H1 (cell line): ENCODE measurements at places on chromosomes 3 and 15.
A peak's percentile ranks its signal among the peaks of the same experiment; 100 is the strongest.

- H3K27ac ChIP-seq: no peak overlapping the region
- H3K27me3 ChIP-seq: no peaks in the 10 kb centered on the region
- no peak for DNase-seq
- peaks cover 12% of the 10 kb centered on the region for H3K36me3 ChIP-seq
- H3K4me1 ChIP-seq: no peaks in the 10 kb centered on the region
Measured at GRCh38 chr15:48778331-48778730, 32.5 kb downstream of the CEP152 start.

DNA sequence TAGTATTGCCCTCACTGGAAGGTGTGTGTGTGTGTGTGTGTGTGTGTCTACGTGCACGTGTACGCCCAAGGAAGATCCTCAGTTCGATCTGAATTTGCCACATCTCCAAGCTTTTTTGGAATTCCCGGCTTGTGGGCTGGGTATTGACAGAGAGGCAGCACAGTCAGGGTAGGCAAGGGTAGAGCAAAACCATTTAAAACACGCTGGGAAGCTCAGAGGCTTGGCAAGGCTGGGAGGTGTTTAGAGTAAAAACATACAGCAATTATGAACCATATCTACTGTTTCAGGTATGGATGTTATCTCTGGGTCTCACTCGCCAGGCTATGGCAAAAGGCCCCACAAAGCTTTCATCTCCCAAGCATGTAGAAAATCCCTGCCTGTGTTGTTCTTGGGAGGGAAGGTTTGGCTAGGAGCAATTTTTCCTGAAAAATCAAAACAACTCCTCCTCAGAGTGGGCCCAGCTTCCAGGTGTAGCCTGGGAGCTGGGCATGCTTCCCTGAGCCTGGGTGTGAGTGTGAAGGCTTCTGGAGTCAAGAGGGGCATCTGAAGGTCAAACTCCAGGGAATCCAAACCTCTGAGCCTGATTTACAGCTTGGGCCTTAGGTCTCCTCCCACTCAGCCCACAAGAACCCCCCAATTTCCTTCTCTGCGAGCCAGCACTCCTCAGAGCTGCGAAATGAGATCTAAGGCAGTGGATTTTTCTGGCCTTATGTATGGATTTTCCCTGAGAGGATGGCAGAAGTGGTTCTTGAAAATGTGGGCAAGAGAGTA, 244.8 kb upstream of the TPRG1 start:
- no peaks in the 10 kb centered on the region for H3K27me3 ChIP-seq
- H3K27ac ChIP-seq: no peak overlapping the region
- DNase-seq: no peak
- H3K36me3 ChIP-seq: no peaks in the 10 kb centered on the region

DNA sequence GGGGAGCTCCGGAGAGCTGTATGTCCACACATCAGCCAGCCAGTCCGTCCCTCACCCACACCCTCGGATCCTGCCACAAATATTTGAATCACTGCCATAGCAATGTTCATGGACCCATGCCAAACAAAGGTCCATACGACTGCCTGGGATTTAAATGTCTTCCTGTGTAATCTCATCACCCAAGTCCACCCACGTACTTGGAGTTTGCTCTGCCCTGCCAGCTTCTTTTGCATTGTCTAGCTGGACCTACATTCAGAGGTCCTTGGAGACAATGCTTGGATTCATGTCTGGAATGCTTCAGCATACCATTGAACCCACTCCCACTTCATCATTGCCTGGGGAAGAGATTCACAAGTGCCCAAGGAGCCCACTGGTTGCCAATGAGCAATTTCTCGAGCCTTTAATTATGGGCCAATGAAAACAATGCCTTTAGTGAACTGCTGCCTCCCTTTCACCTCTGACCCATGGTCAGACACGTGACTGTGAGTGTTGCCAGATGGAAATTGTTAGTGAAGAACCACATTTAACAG, 90.4 kb upstream of the PHLDB2 start:
- no peak for DNase-seq
- no peaks in the 10 kb centered on the region for H3K27me3 ChIP-seq
- no peaks in the 10 kb centered on the region for H3K4me1 ChIP-seq
- H3K36me3 ChIP-seq: no peaks in the 10 kb centered on the region
- no peak overlapping the region for H3K27ac ChIP-seq

GRCh38 chr15:94293411-94294402, 62.3 kb downstream of the MCTP2 start:
- H3K27me3 ChIP-seq: no peaks in the 10 kb centered on the region
- H3K36me3 ChIP-seq: no peaks in the 10 kb centered on the region
- no peaks in the 10 kb centered on the region for H3K4me1 ChIP-seq

DNA sequence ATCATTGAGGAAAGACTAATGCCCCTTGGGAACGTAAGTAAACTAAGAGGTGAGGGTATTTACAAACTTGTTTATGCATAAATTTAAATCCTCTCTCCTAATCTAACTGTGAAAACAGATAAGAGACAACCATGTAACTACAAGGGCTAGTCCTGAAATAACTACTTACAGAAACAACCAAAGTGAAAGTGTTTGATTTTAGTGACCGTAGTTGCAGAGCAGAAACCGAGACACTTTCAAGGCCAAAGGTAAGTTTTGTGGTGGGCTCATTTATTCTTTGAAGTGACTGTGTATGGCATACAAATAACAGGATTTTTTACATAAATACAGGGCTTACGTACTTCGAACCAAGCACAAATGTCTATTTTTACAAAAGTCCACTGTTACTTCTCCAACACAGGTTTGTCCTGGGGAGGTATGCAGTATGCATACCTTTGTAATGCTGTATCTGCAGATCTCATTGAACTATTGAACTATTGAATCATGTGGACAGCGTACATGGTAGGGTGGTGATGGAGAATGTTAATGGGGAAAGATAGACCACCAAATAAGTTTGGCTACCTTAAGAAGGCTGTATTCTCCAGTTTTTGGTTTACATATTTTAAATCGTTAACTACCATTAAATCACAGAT, 99.6 kb upstream of the RBMS3 start:
- peaks cover 3% of the 10 kb centered on the region for H3K4me1 ChIP-seq
- H3K27ac ChIP-seq: no peak overlapping the region
- H3K36me3 ChIP-seq: no peaks in the 10 kb centered on the region
- no peak for DNase-seq

DNA sequence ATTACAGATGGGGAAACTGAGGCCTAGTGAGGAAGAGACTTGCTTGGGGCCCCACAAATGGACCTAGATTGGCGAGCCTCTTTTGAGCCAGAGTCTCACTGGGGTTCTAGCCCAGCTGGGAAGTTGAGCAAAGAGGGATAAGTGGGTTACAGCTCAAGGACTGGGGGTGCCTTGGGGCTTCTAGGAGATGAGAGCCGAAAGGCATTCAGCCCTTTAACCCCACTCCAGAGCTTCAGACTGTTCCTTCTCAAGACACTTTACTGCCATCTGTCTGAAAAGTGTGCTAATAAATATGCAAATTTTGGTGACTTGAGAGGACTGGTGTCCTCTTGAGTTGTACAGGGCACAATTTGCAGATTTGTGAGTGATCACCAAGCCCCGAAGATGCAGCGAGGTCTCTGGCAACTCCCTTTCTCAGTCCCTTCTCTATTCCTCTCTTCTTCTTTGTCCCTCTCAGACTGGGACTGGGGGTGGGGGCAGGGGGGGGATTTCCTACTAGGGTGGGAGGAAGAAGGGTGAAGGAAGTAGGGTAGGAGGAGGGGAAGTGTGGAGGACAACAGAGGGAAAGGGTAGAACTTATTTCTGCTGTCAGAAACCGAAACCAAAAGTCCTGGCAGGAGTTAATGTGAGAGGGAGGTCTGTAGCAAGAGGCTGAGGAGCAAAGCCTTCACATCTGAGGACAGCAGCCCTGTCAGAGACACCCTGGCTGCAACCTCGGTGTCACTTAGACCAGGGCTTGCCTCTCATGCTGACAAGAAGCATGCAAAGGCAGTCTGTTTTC, 16.2 kb upstream of the ANKDD1A start:
- H3K27me3 ChIP-seq: no peaks in the 10 kb centered on the region
- no peak for DNase-seq
- H3K4me3 ChIP-seq: peak overlapping the region; percentile 62
- H3K4me1 ChIP-seq: peaks cover 26% of the 10 kb centered on the region; the same call in 1 of the 2 replicates

GRCh38 chr3:41138601-41139000, 60.7 kb upstream of the CTNNB1 start:
- H3K36me3 ChIP-seq: no peaks in the 10 kb centered on the region
- H3K4me1 ChIP-seq: no peaks in the 10 kb centered on the region
- no peak overlapping the region for H3K27ac ChIP-seq
- no peaks in the 10 kb centered on the region for H3K27me3 ChIP-seq
- no peak overlapping the region for H3K4me3 ChIP-seq
- no peak for DNase-seq

DNA sequence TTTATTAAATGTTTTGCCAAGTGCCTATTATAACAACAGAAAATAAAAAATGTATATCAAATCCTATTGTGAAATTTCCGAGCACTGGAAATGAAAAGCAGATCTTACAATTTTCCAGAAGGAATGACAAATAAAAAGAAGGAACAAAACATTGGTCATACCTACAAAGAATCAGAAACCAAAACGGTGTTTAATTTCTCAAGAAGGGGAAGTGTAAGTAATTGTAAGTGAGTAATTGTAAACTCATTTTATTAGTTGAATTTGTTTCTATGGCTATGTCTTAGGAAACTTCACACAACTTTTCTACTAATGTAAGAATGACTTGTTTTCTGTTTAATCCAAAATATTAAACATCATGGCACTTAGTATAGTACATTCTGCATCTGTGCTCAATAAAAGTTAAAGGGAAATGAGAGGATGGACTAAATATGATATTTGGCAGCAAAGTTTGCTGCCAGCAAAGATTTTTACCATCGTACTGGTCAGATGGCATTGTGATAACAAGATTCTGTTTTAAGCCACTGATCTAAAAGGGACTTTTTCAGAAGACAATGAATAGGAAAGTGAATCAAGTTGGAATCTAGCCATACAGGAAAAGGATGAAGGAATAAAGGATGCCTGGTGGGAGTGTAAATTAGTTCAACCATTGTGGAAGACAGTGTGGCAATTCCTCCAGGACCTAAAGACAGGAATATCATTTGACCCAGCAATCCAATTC, 232.4 kb downstream of the NFKBIZ start:
- DNase-seq: no peak
- H3K4me1 ChIP-seq: no peaks in the 10 kb centered on the region; the same call in 1 of the 2 replicates
- H3K27me3 ChIP-seq: no peaks in the 10 kb centered on the region
- H3K36me3 ChIP-seq: no peaks in the 10 kb centered on the region
- no peak overlapping the region for H3K27ac ChIP-seq
- H3K4me3 ChIP-seq: no peak overlapping the region

- H3K27me3 ChIP-seq: no peaks in the 10 kb centered on the region
- H3K4me3 ChIP-seq: no peak overlapping the region
- no peak overlapping the region for H3K27ac ChIP-seq
Measured at GRCh38 chr15:71562251-71562650, 248.1 kb upstream of the NR2E3 start.

DNA sequence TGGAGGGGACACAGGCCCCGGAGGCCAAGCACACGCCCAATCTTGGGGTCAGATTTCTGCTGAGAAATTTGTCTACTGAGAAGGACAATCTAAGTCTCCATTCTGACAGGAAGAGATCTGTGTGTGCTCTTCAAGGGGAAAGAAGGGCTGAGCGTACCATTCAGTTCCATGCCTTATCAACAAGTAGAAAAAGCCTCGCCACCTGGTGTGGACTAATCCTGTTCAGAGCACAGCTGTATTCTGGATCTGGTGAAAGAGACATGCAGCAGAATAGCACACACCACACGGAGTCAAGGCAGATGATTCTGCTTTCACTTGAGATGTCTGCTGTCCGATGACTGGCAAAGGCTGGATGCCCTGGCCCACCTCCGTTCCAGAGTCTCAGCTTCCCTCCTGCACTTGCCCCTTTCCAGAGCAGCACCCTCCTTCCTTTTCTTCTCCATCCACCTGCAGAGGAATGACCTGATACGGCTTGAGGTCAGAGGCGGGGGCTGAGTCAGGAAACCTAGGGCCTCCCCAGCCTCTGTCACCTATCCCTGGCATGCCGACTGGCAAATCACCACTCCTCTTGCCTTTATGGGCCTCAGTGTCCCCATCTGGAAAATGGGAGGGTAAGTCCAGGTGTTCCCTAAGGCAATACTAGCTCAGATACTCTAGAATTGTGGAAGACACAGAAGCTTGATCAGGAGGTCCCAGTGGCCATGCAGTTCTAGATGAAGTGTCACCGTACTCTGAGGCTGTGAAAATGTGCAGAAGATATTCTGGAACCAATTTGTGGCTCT, 36.9 kb upstream of the CTSH start:
- no peak overlapping the region for H3K4me3 ChIP-seq
- H3K4me1 ChIP-seq: no peaks in the 10 kb centered on the region; the same call in 1 of the 2 replicates
- no peak for DNase-seq
- no peaks in the 10 kb centered on the region for H3K36me3 ChIP-seq

GRCh38 chr3:41274944-41275668, 75.8 kb downstream of the CTNNB1 start:
- no peaks in the 10 kb centered on the region for H3K27me3 ChIP-seq
- H3K36me3 ChIP-seq: peaks cover 5% of the 10 kb centered on the region
- H3K4me3 ChIP-seq: no peak overlapping the region
- H3K27ac ChIP-seq: no peak overlapping the region
- no peak for DNase-seq

GRCh38 chr3:124424396-124424795, 305.9 kb upstream of the UMPS start:
- no peaks in the 10 kb centered on the region for H3K36me3 ChIP-seq
- no peak overlapping the region for H3K27ac ChIP-seq
- no peak overlapping the region for H3K4me3 ChIP-seq
- no peaks in the 10 kb centered on the region for H3K27me3 ChIP-seq
- DNase-seq: no peak
- no peaks in the 10 kb centered on the region for H3K4me1 ChIP-seq

DNA sequence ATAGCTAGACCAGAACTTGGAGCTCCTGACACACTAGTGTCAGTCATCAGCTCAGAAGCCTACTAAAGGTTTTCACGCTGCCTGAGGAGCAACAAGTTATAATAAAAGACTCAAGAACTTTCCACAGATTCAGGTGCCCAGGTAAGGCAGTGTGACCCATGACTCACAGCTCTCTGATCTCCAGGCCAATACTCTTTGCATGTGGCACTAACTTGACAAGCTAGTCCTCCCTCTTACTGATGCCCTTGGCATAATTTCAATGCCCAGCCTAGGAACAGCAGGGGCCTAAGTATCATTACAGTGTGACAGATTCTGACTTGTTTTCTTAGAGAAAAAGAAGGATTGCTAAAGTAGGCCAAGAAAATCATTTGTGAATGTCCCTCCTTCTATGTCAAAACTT, 38.4 kb downstream of the MEIS2 start:
- no peak overlapping the region for H3K4me3 ChIP-seq
- H3K36me3 ChIP-seq: no peaks in the 10 kb centered on the region
- no peak for DNase-seq
- H3K4me1 ChIP-seq: no peaks in the 10 kb centered on the region
- H3K27ac ChIP-seq: no peak overlapping the region

GRCh38 chr3:19013879-19014278, 134.4 kb upstream of the KCNH8 start:
- no peak overlapping the region for H3K4me3 ChIP-seq
- H3K36me3 ChIP-seq: no peaks in the 10 kb centered on the region
- DNase-seq: no peak
- H3K27ac ChIP-seq: no peak overlapping the region
- H3K4me1 ChIP-seq: peaks cover 4% of the 10 kb centered on the region
- no peaks in the 10 kb centered on the region for H3K27me3 ChIP-seq

- no peaks in the 10 kb centered on the region for H3K27me3 ChIP-seq
- no peak overlapping the region for H3K27ac ChIP-seq
- no peak overlapping the region for H3K4me3 ChIP-seq
- H3K36me3 ChIP-seq: no peaks in the 10 kb centered on the region
Measured at GRCh38 chr3:39937874-39938273, 128.5 kb downstream of the MYRIP start.
